Esophagus mucosa (tissue), 1 donor: ENCODE measurements at places on chromosomes 6 and 20. TPM values are rescaled to one million over a fixed set of nuclear protein-coding genes. Genes with fewer than 3 reads are reported as not detected.

- ATAC-seq = peak; percentile 31
Observed at GRCh38 chr20:45450097-45450818, 19.3 kb upstream of the WFDC2 start.

DNA sequence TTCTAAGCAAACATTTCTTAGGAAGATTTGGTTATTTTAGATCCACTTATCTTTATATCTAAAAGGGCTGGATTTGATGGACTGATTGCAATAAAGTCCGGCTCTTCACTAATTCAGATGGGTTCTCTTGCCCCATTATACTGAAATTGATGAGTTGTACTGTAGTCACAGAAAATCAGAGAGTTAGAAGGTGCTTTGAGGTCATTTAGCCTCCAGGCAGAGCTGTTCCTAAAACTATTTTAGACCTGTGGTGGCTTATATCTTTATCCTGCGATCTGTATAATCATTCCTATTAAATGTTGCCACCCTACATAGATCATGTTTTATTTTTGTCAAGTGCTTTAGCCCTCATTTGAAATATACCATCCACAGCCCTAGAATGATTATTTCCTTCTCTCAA is 61.3 kb upstream of the ATXN1 start:
- no peak for ATAC-seq

DNA sequence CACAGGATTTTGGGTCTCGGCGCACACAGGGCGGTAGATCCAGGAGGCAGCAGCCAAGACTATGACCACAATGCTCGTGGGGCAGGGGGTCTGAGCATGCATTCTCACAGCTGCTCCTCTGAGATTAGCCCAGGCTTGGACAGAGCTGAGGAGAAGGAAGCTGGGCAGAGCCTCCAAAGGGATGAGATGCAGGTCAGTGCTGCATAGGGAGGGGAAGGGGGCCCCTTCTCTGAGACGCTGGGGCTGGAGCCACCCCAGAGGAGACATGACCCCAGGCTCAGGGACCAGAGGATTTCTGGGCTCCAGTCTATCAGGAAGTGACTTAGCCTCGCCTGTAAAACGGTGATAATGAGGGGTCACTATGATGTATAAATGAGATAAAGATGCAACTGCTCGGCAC is 93.9 kb downstream of the BFSP1 start:
- no peak for ATAC-seq

DNA sequence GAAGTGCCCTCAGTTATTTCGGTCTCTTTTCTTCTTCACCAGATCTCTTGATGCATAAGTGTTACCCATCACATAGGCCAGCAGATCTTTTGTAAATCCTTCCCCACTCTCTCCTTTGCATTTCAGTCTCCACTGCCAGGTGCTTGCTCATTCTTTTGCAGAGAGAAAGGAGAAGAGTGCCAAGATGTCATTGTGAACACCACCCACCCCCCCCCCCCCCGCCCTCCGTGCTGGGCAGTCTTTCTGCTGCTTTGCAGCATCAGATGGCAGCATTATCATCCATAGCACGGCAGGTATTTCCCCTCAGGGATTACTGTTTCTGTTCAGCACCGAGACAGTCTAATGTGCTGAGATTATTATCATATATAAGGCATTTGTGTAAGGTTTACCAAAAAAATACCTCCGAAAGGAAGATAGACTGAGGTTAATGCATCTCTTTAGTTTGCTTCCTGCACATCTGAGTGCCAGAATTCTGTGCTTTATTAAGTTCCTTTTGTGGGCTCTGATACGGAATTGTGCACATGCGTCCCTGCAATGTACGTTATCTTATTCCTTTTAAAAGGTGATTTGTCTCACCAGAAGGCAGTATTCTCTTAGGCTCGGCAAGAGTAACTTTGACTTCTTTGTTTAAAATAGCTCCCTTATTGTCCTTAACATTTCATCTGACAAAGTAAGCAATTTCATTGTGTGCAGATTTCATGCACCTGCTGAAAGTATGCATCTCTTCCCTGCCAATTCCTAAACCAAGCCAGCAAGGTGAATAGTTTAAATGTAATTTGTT is 128.8 kb downstream of the PHACTR1 start:
- no peak for ATAC-seq

GRCh38 chr6:16148498-16148897 is 19.6 kb downstream of the MYLIP start:
- ATAC-seq = no peak

DNA sequence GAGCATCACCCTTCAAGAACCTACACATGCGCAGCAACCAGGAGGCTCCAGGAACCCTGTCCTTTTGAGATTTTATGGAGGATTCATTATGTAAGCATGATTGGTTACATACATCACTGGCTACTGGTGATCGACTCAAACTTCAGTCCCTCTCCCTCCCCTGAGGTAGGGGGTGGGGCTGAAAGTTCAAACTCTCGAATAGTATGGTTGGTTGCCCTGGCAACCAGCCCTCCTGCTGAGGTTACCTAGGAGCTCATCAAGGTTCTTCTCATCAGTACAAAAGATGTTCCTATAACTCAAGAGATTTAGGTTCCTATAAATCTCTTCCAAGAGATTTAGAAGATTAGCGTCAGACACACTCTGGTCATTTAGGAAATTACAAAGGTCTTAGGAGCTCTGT is 21.9 kb upstream of the ZSCAN9 start:
- no peak for ATAC-seq

DNA sequence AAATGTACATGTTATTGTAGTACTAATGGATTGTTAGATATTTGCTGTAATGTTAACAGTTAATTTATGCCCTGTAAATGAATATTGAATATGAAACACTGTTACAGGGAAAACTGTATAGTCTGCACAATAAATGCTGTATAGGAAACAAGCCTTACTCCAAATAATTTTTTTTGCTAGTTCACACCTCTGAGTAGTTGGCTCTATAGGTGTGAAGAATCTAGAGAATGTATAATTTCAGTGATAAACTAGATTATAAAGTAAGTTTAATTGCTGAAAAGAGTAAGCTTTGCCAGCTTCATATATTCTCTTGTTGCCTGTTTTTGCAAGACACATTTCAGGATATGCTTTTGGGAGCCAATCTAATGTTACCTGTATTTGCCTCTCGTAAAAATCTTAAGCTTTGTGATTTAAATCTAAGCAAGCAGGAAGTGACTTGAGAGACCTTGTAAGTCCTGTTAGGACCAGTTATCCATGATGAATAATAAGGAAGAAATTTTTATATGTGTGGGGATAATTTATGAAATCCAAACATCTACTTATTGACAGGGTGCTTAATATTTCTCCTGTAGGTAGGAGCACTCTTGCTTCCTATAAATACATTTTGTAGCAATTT is 232.4 kb downstream of the ZFAND3 start:
- peak; percentile 63 for ATAC-seq

DNA sequence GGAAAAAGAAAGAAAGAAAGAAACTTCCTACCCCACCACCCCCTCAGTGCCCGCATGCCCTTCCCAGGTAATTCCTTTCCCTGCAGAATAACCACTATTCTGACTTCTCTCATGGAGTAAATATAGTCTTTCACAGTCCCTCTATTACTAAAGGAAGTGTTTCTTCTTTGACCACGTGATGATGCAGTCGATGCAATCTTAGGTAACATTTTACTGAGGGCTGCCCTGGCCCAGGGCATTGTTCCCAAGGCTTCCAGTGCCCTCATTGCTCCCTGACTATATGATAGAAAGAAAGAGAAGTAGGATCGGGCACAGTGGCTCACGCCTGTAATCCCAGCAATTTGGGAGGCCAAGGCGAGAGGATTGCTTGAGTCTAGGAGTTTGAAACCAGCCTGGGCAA is 29.1 kb downstream of the ARHGAP40 start:
- no peak for ATAC-seq

GRCh38 chr20:52953020-52953419 is 19.1 kb upstream of the TSHZ2 start:
- no peak for ATAC-seq

DNA sequence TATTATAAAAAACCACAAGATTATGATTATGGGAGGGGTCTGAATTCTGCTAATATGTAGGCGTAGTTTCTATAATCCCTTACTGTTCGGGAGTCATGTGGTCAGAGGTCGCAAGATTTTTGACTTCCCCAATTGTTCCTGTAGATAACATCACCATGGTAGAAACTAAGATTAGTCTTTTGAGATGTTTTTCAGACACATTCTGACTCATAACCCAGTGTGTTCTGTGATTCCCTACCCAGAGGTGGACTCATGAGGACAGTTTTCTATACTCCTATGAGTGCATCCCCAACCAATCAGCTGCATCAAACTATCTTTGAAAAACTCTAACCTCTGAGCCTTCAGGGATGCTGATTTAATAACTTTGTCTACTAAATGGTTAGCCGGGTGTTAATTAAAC is 175.5 kb downstream of the RFPL4B start:
- ATAC-seq = no peak

GRCh38 chr6:97195117-97195516 is 87.9 kb downstream of the MMS22L start:
- ATAC-seq = no peak

DNA sequence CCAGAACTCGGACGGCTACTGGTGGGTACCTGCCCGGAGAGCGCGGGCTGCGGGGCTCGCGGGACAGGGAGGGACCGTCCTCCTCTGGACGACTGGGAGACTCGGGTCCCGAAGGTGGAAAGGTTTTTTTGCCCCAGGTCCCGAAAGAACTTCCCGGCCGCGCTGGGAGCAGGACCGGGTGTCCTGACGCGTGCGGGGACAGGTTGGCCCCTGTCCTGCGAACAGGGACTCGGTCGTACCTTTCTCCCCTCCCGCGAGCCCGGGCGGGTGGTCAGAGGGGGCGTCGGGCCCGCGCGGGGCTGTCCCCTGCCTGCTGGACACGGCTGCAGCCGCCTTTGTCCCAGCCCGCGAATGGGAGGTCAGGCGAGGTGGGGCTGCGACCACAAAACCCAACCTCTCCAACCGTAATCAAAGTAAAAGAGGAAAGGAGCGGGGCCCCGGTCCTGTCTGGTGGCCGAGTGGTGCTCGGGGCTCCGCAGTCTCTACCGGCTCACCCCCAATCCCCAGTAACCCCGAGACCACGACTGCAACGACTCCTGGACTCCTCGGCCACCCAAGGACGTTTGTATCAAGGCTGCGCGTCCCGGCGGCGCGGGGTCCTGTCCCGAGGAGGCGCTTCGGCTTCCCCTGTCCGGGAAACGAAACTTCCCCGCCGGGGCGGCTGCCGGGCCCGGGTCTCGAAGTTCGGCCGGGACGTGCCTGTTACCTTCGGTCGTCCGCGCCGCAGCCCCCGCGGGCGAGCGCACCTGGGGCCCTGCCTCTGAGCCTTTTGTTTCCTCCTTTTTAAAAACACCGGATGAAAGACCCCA is 798 bp downstream of the DSP start:
- ATAC-seq = peak; percentile 3

GRCh38 chr6:53540129-53540692 is 4.7 kb downstream of the GCLC start:
- no peak for ATAC-seq

DNA sequence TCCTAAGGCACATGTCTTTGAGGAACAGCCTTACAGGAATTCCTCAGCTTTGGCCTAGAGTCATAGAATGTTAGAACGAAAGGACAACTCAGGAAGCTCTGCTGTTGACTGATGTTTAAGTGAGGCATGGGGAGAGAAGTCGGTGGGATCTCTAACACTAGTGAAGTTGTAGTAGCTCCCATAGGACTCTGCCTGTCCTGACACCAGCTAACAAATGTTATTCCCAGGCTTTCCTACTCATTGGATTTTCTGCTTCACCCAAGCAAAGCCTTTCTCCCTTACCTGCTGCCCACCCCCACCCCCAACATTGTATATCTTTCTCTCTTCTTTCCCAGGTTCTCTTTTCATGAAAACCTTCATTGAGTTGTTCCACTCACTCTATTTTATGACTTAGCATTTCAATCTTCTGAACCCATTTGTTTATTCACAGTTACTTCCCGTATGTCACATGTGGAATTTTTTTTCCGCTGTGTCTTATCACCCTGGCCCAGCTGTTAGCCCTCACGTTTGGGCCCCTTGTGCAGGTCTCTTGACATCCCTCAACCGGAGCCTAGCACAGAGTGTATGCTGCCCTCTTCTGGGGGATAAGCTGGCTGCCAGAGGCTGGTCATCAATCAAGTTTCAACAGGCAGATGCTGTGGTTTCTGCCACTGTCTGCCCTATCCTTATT is 39.2 kb upstream of the RNF8 start:
- no peak for ATAC-seq

GRCh38 chr6:167921831-167922230 is 75.6 kb upstream of the KIF25 start:
- no peak for ATAC-seq

DNA sequence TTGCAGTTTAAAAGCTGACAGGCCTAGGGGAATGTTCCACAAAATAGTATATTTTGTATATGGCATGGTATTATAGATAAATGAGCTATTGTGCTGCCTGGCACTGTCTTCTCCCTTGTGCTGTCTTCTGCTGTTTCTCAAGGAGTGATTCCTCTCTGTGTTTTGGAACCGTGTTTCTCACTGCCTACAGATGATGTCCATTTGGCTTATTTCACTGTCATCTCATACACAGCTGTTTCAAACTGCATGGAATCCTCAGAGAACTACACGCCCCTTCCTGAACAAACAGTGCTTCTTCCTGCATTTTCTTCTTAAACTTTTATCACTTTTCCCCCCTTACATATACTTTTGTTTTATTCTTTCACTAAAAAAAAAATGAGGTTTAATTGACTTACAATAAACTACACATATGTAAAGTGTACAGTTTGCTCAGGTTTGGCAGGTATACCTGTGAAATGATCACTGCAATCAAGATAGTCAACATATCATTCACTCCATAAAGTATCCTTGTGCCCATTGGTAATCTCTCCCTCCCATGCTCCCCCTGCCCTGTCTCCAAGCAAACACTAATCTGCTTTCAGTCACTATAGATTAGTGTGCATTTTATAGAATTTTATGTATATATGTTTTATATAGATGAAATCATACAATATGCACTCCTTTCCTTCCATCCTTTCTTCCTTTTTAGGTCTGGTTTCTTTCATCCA is 43.0 kb downstream of the CBFA2T2 start:
- ATAC-seq = no peak

GRCh38 chr20:60816901-60817300 is 435.2 kb upstream of the CDH4 start:
- no peak for ATAC-seq

GRCh38 chr6:47310131-47310480 is 401 bp upstream of the TNFRSF21 start:
- no peak for ATAC-seq

DNA sequence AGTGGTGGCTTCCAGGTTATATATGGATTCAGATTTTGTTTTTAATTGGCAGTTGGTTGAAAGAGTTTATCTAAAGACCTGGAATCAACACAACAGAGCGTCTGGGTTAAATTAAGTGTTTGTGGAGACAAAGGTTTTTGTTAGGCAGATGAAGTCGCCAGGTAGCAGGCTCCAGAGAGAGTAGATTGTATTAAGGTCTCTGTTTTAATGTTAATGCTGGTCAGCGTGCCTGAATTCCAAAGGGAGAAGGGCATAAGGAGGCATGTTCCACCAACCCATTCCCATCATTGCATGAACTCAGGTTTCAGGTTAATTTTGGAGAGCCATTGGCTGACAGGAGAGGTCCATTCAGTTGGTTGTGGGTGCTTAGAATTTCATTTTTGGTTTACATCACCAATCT is 744.1 kb upstream of the GJE1 start:
- no peak for ATAC-seq

Gene CD24
- total RNA-seq = 1,371 TPM

Gene SIM1
- total RNA-seq = not detected

Gene CALHM5
- total RNA-seq = 0.12 TPM

Gene SLC32A1
- not detected for total RNA-seq

Gene TINAG
- total RNA-seq = not detected

Gene STX11
- 5.5 TPM for total RNA-seq

Gene BAK1
- total RNA-seq = 33.5 TPM

Gene TOMM34
- 11.4 TPM for total RNA-seq

Gene ZC2HC1B
- not detected for total RNA-seq

Gene RIPOR2
- total RNA-seq = 2.1 TPM

Gene BTN1A1
- not detected for total RNA-seq

Gene GSTA2
- not detected for total RNA-seq

Gene SLC52A3
- total RNA-seq = 6.7 TPM

Gene OR2B6
- not detected for total RNA-seq

Gene APCDD1L
- 0.16 TPM for total RNA-seq
